ENCODE measurements at places on chromosomes 2 and 18. TPM values are rescaled to one million over a fixed set of nuclear protein-coding genes. Genes with fewer than 3 reads are reported as not detected.

- no peak for DNase-seq
Measured at GRCh38 chr2:199306116-199306515, 151.6 kb downstream of the SATB2 start.

- no peak for DNase-seq
Measured at GRCh38 chr2:26020231-26020640, 13.6 kb upstream of the RAB10 start.

POTEF gene
- not detected for total RNA-seq

DNA sequence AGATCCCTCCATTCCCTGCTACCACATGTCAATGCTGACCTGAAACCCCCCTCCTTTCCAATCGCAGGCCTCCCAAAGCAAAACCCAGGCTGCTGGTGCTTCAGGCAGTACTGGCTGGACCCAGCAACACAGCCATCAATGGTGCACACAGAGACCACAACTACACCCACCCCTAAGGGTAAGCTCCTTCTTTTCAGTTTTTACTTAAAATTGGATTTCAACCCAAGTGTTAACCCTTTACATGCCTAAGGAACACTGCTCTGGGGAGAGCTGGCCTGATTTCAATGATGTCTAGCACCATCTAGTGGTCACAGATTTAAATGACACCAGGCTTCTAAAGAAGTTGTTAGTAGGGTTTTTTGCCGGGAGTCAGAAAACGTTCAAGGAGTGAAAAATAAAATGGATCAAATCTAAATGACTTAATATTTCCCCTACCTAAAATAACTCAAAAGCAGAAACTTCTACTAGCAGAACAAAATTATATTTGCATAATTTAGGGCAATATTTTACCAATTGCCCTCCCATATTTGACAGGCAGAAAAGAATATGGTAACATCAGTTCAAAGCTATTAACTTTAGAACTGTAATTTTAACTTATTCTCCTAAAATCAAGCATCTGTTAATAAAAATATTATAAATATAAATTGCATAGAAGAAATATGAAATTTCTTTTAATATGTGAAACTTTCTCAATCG is 24.6 kb downstream of the FECH start:
- no peak for DNase-seq

DNA sequence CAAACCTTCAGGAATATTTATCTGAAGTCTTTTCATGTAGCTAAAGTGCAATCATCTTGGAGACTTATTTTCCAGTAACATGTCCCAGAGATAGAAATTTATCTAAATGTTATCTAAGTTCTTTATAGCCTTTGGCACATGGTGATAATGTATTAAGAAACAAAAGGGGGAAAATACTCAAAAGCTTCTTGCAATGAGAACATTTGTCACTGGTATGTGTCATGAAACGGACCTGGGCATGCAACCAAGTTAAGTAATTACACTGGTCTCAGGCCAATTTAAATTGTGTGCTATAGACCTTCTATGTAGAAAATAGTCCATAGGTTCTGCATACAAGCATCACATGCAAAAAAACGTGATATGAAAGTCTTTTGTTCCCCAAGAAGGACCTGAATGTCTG is 136.2 kb downstream of the SLC8A1 start:
- no peak for DNase-seq

EVA1A gene
- 22.1 TPM for total RNA-seq

PLCL1 gene
- 7.3 TPM for total RNA-seq

GRCh38 chr2:177474998-177475397 is 82.4 kb downstream of the AGPS start:
- DNase-seq, result no peak

DNA sequence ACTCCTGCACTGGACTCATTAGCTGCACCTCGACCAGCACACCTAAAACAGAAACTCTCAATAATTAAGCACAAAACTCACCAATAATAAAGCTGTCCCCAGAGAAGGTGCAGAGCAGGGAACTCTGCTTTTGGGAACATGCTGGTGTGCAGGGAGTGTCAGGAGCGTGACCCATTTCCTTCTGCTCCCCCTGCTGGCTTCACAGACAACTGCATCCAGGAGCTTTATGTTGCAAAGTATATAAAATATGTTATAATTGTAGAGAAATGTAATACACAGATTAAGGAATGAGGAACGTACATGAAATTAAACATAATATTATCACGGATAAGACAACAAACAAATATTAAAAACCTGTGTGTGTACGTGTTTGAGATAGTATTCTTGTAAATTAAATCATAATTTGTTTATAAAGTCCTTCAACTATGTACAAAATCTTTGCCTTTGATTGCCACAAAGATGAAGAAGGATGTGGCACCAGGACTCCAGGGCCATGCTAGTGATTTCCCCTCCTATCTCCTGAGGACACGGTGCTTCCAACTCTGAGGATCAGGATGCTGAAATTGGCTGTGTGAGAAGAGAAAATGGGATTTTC is 68.6 kb upstream of the MAL start:
- no peak for DNase-seq

GRCh38 chr2:105793196-105793975 is 48.7 kb downstream of the NCK2 start:
- no peak for DNase-seq

DNA sequence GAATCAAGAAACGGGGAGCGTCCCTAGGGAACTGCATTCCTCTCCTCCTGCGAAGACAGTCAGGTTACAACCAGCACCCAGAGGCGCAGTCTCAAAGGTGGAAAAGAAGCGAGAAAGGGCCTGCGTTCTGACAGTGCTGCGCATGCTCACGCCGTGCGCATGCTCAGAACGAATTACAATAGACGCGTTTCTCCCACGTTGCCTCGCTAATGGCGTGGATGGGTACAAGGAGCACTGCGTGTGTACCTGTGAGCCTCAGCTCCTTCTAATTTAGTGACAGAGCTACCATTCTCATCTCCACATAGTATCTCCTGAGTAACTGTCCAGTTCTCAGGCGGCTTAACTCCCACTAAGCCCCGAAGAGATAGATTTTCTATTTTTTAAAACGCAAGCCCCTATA is 448.8 kb downstream of the TXNL1 start:
- no peak for DNase-seq

DNA sequence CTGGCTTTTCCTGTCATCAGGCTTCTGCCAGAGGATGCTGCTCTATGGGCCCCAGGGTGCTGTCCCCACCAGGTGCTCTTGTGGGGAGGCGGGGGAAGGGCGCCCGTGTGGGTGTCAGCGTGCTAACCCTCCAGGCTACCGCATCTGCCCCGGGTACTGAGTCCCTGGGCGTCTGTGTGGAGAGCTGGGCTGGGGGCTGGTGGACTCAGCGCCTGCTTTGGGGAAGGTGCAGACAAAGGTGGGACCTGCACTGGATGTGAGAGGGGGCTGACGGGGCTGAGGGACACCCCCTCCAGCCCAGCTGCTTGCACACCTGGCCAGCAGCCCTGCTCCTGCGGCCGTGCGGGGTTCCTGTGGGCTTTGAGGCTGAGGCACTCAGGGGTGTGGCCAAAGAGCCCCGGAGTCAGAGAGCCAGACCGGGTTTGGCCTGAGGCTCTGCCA is 120.7 kb upstream of the PXDN start:
- DNase-seq, result no peak

GRCh38 chr2:226999661-227000060 is 163.8 kb downstream of the RHBDD1 start:
- DNase-seq, result no peak

TEX44 gene
- total RNA-seq, result not detected

DNA sequence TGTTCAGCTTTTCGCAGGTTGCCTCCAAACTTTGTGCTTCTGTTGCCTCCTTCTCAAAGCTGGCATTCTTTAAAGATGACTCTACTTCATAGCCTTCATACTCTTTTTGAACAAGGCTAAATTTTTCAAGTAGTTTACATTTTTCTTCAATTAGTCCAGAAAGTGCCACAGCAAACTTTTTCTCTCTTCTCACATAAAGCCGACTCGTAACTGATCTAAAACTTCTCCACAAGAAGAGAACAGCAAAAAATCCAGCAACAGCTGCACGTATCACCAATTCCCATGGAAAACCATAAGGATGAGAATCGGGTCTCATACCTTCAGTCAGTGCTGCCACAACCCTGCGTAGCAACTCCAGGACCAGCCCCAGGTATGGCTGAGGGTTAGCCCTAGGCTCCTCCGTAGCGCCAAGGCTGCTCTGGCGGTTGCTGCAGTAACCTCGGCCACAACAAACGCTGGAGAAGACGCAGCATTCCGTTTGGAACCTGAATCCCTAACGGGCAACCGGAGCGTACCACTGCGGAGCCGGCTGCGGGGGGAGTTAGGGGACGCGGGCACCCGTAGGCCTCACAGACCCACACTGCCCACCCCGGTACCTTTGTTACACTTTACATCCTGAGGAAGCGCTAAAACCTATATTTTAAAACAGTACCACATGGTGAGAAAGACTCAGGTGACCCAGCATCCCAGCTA is at the start of gene CTAGE1:
Gene CTAGE1, minus strand, starts transcription at position 420 of the 693 bp plus-strand sequence. Its CDS starts 104 bp downstream, at position 316.
- DNase-seq, result no peak

CD226 gene
- total RNA-seq, result 2.9 TPM

COL3A1 gene
- total RNA-seq, result 350 TPM

ARHGAP25 gene
- 6.5 TPM for total RNA-seq

- DNase-seq, result no peak
Measured at GRCh38 chr2:47034973-47035609, 119.5 kb upstream of the MCFD2 start.

DNA sequence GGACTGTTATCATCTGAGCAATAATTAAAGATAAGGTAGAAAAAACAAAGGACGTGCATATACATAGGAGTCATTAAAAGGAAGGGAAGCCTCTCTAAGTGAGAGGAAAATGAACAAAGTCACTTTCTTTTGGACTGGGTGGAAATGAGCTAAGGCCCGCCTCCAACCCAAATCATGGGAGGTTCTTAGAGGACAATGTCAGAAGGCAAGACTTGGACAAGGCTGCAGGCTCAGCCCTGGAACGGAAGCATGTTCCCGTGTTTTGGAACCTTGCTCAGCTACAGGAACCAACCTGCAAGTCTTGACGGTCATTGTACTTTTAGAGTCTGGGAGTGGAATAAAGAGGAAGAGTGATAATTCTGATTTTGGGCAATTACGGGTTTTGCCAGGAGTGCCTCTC is 59.4 kb upstream of the EPB41L3 start:
- DNase-seq, result no peak

GRCh38 chr2:187017438-187017837 is 168.5 kb upstream of the ZSWIM2 start:
- DNase-seq, result no peak

DNA sequence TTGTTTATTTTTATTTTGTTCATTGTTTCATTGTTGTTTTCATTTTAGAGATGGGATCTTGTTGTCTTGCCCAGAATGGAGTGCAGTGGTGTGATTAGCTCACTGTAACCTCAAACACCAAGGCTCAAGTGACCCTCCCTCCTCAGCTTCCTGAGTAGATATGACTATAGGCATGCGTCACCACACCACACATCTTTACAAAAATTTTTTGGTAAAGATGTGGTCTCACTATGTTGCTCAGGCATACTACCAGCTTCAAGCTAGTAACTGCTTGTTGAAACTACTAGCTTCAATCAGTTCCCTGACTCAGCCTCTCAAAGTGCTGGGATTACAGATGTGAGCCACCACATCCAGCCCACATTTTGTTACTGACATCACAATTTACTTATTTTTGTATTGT is 14.8 kb downstream of the FAM237A start:
- no peak for DNase-seq

DNA sequence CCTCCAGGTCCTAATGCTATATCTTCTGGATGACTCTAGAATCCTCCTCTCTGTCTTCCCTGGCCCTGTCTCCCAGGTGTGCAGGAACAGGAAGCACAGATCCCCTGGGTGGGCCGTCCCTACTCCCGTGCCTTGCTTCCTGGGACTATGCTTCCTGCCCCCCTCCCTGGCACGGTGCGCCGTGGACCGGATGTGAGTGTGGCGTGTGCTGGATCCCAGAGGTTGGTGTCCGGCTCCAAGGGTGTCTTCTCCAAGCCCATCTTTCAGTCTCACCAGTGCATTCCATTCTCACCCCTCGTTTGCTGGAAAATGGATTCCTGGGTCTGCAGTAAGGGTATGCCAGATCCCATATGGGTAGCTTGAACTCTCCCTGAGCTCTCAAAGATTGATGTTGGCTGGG is 144.4 kb upstream of the TWIST2 start:
- DNase-seq, result no peak

GRCh38 chr18:54260396-54261072 is 8.8 kb upstream of the POLI start:
- no peak for DNase-seq

GRCh38 chr2:28095622-28096021 is 205.1 kb downstream of the BABAM2 start:
- no peak for DNase-seq

DNA sequence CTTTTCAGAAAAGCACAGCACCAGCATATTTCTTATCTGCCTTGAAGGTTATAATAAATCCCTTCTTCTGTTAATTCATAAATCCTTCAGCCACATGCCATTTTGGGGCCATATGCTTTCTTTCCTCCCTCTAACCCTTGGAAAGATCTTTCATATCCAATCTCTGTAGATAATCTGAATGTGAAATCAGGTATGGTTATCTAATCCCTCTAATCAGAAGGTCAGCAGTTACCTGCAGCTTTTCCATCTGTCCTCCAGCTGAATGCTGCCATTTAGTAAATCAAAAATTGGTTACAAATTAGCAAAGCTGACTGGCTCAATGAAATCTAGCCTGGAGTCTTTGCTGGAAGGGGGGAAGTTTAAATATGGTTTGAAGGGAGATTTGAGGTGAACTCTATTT is 230.5 kb downstream of the PIK3C3 start:
- DNase-seq, result no peak

- DNase-seq, result no peak
Measured at GRCh38 chr2:43822839-43823238, 15.8 kb downstream of the ABCG5 start.

FAM161A gene
- 8.8 TPM for total RNA-seq

GRCh38 chr2:234348081-234348480 is 148.8 kb downstream of the ARL4C start:
- DNase-seq, result no peak

DNA sequence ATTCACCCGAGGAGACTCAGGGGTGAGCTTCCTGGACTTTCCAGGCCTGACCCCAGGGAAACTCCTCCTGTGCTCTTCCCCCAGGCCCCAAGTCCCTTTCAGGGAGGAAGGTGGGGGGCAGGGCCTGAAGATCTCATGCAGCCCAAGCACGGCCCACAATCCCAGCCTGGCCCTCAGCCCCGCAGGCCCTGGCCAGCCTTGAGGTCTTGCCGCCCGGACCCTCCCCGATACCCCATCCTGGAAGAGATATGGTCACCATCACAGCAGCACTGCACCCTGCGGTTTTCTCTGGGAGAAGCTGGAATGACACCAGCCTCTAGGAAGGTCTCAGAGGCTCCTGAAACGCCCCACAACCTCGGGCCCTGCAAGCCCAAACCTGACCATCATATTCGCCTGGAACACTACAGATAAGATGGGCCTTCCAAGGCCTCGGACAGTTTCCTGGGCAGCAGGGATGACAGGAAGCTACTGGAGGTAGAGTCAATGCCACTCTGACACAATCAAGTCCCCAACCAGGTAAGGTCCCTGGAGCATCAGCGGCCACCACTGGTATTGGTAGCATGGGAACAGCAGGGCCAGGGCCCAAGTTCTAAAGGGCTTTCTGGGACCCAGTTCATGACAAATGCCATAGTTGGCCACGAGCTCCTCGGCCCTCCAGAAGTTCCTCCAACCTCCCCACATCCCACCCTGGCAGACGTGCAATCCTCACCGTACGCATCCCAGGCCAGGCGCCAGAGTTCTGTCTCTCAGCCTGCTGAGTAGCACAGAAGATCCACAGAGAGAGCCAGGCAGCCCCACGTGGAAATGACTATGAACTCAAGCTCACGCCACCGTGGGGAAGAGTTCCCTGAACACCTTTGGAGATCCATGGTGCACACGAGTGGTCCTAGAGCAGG is 8.6 kb downstream of the SDC1 start:
- DNase-seq, result no peak
